ENCODE measurements at places on chromosomes 2 and 18.

DNA sequence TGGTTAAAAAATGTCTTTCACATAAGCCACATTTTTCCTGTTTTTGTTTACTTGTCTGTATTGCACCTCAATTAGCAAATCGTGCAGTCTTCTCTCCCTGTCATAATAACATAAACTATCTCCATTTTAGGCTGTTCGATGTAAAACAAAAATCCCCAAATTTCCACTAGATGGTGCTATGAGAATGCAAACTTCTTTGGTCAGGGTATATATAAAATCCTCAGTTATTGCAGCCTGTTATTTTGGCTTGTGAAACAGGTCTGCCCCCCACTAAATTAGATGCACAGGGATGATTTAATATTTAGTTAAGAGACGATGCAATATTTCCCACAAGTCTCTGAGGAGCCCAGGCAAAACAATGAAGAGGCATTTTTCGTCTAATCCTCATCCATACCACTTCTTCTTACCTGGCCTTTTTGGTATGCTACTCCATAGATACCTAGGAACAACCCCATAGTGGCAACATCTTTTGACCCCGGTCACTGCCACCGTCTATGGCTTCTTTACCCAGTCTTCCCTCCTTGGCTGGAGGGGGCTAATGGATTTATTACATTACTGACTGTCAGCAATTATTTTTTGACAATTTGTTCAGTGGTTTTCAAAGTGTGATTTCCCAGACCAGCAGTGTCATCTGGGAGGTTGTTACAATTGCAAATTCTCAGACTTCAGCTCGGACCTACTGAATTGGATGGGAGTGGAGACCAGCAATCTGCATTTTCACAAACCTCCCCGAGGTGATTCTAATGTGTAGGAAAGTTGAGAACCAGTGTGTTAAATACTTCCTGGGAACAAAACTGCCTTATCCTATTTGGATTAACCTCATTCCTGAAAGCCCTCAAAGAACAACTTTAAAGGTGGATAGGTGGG is 117.4 kb upstream of the CWC22 start:
- DNase-seq = peak; percentile 68

- DNase-seq = no peak
Observed at GRCh38 chr2:69948032-69948962, 13.1 kb downstream of the ASPRV1 start.

- no peak for DNase-seq
Observed at GRCh38 chr2:159793326-159793725, 4.7 kb downstream of the CD302 start.

- no peak for DNase-seq
Observed at GRCh38 chr2:172928756-172929155, 146.9 kb upstream of the MAP3K20 start.

- DNase-seq = no peak
Observed at GRCh38 chr2:126686841-126687485, 31.0 kb downstream of the GYPC start.

All from hematopoietic multipotent progenitor cell treated with erythropoietin and hydrocortisone succinate and interleukin-3 and kit ligand, for 8 days (in vitro differentiated cells).